ENCODE measurements at places on chromosomes 12 and 14. TPM values are rescaled to one million over a fixed set of nuclear protein-coding genes. Genes with fewer than 3 reads are reported as not detected.

Gene SUDS3
- 22.6 TPM for total RNA-seq

Gene SSTR1
- not detected for total RNA-seq

DNA sequence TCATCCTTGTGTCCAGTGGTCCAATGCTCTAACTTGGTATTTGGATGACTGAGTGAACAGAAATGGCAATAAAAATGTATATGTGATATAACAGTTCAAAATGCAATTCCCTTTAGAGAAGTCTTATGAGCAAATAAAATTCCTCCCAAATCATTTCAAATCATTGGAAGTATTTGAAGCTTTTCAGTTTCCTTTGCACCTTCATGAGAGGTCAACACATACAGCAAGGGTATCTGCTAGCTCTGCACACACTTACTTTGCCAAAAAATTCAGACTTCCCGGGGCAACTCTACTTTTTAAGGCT, 423.7 kb downstream of the ATP23 start:
- DNase-seq = no peak

- no peak for DNase-seq
Observed at GRCh38 chr12:22353615-22354325, 19.3 kb upstream of the ST8SIA1 start.

DNA sequence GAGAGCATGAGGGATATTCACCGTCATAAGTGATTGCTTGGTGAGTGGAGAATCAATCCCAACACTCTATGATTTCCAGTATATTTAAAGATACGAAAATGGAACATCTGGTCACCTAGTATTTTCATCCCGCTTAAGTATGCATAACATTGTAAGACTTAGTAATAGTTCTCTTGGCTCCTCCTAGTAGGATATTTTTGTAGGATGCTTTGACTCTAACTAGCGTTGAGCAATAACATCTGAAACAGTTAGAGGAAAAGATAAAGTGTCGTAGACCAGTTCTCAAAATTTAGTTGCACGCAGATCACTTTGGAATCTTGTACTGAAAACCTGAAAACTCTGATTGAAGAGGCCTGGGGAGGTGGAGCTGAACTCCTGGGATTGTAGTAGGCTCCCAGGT, 7.6 kb downstream of the SAMD4A start:
- no peak for DNase-seq

DNA sequence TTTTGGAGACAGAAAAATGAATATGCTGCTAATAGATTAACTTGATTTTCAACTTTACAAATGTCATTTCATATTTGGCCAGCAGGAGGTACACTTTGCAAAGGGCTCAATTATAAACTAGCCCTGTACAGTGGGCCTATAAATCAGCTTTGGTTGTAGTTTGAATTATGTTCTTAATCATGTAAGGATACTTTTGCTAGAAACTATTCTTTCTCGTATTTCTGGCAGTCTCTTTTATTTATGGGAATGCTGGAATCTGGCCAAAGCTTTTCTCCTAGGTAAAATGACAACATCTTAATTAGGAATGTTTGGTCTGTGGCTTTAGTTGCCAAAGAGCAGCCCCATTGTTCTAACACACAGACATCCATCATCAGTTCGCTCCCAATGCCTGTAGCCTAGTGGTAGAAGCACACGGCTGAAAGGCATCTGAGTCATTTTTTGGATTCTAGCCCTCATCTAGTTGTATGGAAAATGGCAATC, 1322.3 kb upstream of the SEL1L start:
- no peak for DNase-seq

GRCh38 chr14:75153295-75153694, 23.1 kb downstream of the TMED10 start:
- no peak for DNase-seq
